ENCODE measurements at places on chromosomes 4 and X.

DNA sequence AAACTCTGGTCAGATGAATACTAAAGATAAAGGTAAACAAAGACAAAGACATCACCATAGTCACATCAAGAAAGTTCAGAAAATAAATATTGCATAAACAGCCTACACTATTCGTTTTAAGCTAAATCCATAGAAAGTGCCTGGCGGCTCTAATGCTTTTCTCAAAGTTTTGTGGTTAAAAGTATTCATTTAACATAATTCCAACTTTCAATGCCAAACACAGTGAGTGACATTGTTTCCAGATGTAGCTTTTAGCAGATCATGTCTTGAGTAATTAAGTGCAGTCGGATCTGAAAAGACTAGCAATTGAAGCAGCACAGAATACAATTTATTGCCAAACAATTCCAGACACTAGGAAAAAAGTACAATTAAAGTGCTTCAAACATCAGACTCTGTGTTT lies 287.1 kb upstream of the ADGRL3 start:
- no peak for DNase-seq

DNA sequence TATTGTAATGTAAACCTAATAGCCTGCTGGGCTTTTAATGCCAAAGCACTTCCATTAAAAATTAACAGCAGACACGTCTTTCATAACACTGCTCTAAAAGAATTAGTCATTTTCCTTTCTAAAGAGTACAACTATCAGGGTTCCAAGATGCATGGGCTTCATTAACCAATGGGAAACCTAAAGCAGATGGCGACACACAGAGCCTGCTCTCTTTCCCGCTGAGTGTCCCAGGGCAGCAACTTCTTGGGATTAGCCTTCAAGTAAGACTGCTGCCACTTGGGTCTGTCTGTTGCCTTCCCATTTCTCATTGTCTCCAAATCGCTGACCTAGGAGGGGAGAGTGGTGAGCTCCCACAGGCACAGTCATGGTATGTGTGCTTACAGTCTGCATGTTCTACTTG lies 14.0 kb upstream of the PHKA2 start:
- DNase-seq, result no peak

DNA sequence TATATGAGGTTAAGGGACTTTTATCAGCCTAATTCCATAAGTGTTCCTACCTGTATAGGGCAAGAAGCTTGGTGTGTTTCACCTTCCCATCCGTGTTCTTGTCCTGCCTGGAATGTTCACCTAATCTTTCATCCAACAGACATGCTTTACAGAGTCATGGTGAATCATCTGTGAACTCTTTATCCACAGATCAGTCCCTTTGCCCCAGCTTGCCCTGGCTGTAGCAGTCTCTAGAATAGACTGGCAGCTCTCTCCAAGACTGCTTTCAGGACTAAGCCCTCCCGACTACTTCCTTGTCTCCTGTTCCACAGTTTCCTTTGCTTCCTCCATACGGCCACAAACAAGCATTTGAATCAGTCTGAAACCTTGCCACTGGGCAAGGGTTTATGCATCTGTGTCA lies 177.9 kb upstream of the IL15 start:
- DNase-seq, result peak; percentile 71

DNA sequence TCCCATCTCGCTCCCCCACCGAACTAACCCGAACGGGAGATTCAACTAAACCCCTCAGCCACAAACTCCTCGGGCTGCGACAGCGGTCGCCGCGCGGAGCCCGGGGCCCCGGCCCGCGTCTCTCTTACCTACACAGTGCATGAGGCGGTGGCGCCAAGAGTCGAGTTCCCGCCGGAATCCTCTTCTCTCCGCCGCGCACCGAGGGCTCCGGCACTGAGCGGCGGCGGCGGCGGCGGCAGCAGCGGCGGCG lies 160 bp downstream of the LCORL start:
- DNase-seq, result peak; percentile 20

- DNase-seq, result peak; percentile 81
Observed at GRCh38 chr4:1792832-1793495, at the start of gene FGFR3. FGFR3 (plus strand) TSS chr4:1793293; CDS start chr4:1793935, 642 bp downstream.

DNA sequence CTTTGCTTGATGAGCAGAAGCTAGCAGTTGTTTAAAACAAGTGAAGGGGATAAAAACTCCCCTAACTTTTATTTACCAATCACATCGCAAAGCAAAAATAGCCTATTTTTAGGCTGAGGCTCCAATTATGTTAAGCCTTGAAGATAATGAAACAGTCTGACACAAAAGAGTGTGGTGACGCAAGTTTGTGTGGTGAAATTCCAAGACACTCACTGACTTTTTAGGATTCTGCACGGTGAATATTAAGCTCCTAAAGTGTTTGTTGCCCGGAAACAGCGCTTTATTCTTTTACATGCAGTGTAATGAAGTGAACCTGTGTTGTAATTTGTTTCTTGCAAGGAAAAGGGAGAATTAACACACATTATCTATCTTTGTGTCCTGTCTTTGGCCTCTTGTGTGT lies 74.8 kb downstream of the POLA1 start:
- DNase-seq, result no peak

- peak; percentile 13 for DNase-seq
Observed at GRCh38 chr4:79650794-79651431, 242.9 kb upstream of the GK2 start.

GRCh38 chr4:95129821-95130311 lies 372.1 kb downstream of the BMPR1B start:
- peak; percentile 86 for DNase-seq

DNA sequence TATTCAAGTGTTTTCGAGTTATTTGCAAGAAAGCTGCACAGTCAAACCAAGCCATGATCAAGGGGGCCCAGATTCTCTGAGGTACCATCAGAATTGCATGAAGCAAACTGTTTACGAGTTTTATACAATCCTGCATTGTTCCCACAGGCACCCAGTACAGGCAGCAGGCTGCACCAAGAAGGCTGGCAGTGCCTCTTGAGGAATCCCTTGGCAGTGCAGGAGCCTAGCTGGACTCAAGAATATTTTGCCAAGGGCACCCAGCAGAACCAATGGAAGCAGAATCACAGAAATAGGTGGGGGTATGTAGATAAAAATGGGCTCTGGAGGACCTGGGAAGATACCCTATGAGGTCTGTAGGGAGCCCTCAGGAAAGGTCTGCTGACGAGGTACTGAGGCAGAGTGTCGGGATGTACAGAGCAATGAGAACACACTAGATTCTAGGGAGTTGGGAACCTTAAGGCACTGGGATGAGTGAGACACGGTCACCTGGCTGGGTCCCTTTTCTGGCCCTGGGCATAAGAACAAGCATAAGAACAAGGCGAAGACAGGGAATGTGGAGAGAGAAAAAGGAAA lies 2.5 kb upstream of the PLP1 start:
- DNase-seq, result peak; percentile 11
